ENCODE measurements at places on chromosomes 5 and 9. TPM values are rescaled to one million over a fixed set of nuclear protein-coding genes. Genes with fewer than 3 reads are reported as not detected.

DNA sequence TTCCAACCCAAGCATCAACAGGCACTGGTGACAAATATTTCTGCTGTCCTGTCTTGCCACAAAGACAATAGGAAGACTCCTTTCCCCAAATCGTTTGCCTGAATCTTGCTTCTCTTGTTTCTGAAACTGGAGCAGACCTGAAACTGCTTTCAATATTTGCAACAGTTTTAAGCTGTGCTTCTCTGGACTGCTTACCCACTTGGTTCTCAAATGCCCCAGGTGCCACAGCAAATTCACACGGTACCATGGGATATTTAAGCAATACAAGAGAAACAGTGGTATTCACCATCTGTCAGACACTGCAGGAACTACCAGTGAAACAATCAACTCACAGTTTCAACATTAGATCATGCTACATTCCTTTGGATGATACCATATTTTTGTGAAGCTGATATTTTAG, 309.4 kb downstream of the PARP8 start:
- DNase-seq = no peak

DNA sequence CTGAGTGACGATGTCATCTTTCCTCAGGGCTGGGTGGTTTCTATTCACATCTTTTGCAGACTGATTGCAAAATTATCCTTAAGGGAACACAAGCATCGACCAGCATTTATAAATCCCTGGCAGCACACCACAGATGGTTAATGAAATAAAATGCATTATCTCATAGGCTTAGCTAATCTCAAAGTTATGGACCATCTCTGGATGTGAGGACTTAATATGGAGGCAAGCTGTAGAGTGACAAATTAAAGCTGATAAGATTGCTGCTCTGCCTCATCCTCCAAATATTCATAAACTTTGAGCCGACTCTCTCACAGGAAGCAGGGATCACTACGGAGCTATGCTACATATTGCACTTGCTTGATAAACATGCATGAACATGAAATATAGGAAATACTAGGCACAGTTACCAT, 663.2 kb upstream of the RGMB start:
- DNase-seq = no peak

HRH2 gene
- 0.91 TPM for total RNA-seq

DNA sequence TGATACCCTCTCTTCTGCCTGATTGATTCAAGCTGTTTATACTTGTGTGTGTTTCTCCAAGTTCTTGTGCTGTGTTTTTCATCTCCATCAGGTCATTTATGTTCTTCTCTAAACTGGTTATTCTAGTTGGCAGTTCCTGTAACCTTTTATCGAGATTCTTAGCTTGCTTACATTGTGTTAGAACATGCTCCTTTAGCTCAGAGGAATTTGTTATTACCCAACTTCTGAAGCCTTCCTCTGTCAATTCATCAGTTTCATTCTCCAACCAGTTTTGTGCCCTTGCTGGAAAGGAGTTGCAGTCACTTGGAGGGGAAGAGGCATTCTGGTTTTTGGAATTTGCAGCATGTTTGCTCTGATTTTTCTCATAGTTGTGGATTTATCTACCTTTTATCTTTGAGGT, 126.2 kb upstream of the FTMT start:
- no peak for DNase-seq

- no peak for DNase-seq
Observed at GRCh38 chr5:175772747-175773533, 98.4 kb upstream of the CPLX2 start.

DNA sequence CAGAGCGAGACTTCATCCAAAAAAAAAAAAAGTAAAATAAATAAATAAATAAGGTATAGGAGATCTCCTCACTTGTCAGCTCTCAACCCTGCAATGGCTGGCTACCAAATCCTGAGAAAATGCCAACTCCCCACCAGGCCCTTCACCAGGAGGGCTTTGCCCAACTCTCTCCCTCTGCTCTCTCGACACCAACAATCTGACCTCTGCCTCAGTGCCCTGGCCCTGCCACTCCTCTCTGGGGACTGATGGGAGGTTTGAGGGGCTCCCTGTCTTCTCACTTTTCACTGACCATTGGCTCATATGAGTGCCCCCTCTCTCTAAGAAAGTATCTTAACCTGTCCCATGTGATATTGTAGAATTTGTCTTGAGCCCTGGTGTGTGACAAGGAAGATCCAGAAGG, 52.6 kb upstream of the SH3PXD2B start:
- DNase-seq = no peak

DNA sequence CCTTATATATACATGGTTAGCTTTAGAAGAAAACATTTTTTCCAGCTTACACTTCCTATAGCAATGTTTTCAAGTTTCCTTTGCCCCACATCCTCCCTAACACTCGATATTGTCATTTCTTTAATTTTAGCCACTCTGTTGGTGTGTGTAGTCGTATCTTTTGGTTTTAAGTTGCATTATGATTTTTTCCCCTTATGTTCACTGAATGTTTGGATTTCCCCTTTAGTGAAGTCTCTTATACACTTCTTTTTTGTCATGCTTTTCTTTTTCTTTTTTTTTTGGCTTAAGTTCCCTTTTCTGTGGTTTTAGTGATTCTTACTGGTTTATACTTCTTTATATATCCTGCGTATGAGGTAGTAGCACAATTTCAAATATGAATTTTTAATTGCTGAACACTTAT, 58.8 kb downstream of the KDM4C start:
- DNase-seq = no peak

- no peak for DNase-seq
Observed at GRCh38 chr9:114641967-114642366, 15.6 kb downstream of the TEX53 start.

DNA sequence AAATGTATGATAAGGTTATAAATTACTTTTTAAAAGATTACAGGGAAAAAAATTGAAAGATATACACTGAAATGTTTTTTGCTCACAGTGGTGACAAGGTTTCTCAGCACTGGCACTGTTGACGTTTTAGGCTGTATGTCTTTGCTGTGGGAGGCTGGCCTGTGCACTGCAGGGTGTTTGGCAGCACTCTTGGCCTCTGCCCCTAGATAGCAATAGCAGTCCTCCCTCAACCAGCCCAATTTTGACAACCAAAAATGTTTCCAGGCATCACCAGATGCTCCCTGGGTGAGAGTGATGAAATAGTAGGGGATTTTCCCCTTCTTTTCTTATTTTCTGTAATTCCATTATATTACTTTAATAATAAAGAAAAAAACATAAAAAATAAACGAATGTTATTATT, 3.3 kb downstream of the CD274 start:
- DNase-seq = no peak

TAF11L11 gene
- total RNA-seq = not detected
